ENCODE measurements at places on chromosomes 3 and 15.

- DNase-seq = no peak
Observed at GRCh38 chr3:59249698-59250361, 200.0 kb upstream of the CFAP20DC start.

GRCh38 chr3:111592143-111592542 lies 3.0 kb downstream of the ZBED2 start:
- no peak for DNase-seq

DNA sequence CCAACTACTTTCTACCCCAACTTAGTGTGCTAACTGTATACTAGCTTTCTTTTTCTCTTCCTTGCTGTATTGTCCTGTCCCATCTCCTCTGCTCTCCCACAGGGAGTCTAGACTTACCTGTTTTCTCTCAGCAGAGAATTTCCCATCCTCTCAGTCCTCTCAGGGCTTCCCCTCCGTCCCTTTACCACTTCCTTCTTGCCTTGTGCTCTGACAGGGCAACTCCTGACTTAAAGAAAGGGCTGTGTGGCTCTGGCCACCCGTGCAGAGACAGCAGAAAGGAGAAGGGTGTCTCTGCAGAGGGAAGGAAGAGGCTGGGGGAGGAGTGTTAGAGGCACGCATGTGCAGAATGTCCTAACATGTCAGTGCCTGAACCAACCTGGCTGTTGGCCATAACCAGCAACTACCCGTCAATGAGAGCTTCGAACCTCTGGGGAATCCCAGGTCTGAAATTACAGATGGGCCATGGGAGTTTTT lies at the start of gene GCSAM:
Gene GCSAM, minus strand, starts transcription at position 274 of the 474 bp plus-strand sequence. Its CDS starts 128 bp downstream, at position 146.
- no peak for DNase-seq

- DNase-seq = no peak
Observed at GRCh38 chr15:31083370-31083780, 18.1 kb downstream of the TRPM1 start.

DNA sequence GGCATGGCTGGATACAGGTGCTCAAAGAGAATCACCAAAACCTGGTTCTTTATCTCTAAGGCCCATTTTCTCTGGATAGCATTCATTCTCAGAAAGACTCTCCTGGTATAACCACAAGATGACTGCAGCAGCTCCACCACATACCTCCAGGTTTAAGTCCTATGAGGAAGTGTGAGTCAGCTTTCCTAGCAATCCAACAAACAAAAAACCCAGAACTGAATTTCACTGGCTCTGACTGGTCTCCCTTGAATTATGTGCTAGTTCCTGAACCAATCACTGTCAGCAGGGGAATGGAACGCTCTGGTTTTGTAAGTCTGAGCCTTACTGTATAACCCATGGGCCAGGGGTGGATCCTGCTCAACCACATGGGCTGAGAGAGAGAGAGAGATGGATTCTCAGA lies 27.2 kb downstream of the MRPL46 start:
- peak; percentile 38 for DNase-seq

DNA sequence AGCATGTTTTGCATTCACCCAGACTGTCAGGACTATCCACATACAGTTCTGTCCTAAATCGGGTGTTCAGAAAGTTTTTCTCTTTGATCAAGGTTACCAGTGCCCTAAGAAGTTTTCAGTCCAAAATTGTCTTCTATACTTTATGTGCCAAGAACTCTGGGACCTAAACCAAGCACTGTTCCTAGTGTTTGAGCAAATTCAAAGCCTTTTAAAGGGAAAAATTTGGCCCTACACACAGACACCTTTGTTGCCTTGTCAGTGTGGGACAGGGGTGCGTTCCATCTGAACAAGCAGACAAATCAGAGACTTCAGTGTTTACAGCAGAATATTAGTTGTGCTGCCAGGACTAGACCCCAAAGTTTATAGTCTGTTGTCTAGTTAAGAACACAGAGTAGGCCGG lies 50.6 kb downstream of the DGKG start:
- no peak for DNase-seq

- DNase-seq = no peak
Observed at GRCh38 chr3:79765911-79766310, 1.9 kb downstream of the ROBO1 start.

DNA sequence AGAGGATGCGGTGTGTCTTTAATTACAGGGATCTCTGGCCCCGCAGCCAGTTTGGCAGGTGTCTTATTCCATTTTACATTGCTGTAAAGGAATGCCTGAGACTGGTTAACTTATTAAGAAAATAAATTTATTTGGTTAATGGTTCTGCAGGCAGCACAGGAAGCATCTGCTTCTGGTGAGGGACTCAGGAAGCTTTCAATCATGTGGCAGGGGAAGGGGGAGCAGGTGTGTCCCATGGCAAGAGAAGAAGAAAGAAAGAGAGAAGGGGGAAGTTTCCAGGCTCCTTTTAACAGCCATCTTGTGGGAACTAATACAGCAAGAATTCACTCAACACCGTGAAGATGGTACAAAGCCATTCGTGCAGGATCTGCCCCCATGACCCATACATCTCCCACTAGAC lies 128.0 kb upstream of the CRBN start:
- DNase-seq = no peak

GRCh38 chr3:162605651-162606204 lies 1109.1 kb downstream of the OTOL1 start:
- DNase-seq = no peak

DNA sequence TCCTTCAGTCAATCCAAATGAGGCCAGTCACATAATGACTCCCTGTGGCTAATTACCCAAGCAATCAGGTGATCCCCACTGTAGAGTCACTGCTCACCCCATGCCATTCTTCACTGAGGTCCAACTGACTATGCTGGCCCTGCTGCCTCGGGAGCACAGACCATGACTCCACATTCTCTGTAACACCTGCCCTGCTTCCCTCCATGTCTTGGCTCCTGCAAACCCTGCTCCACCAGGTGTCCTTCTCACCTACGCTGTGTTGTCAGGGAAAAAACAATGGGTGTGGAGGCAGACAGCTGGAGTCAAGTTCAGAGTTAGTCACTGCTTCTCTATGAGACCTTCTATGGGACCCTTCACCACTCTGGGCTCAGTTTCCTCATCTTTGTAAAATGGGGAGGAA lies 6.1 kb upstream of the SFMBT1 start:
- DNase-seq = no peak

DNA sequence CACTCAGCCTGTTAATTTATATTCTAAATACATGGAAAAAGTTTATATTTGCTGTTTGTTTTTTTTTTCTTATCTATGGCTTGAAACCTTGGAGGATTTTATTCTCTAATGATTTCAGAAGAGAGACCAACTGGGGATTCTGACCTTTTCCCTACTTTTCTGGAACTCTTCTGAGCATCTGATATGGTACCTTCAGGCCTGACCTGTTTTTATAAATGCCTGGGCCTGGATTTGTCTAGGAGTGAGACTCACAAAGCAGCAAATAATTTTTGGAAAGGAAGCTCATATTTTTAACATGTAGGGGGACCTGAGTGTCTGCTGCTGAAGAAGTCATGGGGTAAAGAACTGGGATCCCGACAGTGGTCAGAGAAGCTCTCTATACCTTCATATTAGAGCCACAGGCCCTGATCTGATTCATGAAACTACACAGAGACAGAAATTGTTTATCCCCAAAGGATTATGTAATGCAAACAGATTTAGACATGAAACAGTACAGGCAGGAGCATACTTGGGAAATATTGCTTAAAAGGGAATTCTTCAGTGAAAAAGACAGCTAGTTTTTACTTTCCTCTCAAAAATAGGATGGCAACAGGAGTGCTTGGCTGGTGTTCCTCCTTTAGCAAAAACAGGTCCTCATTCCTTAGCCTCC lies 15.9 kb downstream of the PPM1L start:
- no peak for DNase-seq

DNA sequence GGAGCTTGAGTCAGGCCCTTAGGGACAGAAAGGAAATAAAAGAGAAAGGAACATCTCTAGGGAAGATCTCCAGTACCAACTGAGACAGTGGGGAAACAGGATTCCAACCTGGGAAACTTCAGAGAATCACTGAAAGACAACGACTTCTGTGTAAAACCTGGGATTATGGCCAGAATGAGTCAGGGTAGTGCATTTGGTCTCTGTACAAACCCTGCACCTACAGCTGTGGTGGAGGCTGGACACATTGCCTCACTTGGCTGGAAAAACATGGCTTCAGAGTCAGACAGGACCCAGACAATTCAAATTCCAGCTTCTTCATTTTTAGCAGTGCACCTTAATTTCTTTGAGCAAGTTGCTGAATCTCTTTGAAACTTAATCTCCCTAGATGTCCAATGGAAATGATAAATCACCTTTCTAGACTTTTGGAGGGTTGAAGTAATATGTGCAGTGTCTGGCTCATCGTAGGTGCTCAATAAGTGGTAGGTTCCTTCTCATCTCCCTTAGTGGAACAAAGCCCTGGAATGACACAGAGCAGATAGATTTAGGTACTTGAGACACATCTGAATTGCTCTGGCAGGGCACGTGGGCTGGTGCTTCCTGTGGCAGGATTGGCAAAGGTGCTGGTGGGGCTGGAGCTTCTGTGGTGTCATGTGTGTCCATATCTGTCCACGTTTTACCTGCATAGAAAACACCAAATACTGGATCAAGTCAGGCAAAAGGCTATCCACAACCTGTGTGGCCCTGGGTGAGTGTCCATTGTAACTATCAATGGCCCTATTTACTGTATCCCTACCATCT lies 6.1 kb upstream of the CLSTN2 start:
- no peak for DNase-seq

DNA sequence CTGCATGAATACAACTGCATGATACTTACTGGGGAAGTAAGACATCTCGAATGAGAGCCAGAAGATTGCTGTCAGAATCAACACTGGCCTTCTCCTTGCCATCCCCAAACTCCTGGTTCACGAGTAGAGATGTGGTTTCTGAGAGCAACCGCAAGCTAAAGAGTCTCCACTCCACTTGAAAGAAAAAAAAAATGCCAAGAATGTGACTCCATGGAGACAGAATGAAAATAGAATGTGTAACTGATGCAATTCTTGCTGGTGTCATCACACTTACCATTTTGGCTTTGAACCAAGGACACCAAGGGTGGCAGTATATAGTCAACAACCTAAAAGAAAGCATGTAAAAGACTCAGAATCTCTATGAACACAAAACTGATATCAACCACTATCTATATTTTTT lies 280.4 kb downstream of the ULK4 start:
- DNase-seq = peak; percentile 85

- DNase-seq = no peak
Observed at GRCh38 chr3:161066930-161067329, 38.2 kb downstream of the B3GALNT1 start.

DNA sequence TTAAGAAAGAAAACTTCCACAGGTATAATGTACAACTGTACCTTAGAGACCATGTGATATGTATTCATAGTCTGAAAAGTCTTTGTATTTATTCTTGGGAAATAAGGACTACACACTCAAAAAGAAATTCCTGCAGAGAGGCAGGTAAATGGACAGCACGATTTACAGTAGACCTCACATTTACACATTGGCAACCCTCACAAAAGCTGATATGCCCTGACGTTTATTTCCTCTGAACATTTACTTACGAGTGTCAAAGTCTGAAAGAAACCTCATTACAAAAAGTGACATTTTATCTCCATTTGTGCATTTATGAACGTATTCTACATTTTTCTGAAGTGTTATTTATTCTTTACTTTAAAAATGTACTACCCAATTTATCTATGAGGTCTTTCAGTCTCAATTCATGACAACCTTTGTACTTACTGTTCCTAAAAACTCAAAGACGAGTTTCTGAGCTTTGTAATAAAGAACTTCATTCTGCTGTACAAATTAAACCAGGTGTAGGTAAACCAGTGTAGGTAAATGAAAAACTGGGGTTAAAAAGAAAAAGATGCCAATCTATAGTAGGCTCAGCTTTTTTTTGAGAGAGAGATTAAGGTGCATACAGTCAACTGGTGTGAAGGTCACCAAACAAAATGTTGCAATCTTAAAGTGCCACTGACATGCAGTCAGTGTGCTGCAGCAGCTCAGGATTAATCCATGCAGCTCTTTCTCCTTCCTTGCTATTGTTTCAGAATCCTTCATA lies 44.3 kb downstream of the THRB start:
- no peak for DNase-seq

DNA sequence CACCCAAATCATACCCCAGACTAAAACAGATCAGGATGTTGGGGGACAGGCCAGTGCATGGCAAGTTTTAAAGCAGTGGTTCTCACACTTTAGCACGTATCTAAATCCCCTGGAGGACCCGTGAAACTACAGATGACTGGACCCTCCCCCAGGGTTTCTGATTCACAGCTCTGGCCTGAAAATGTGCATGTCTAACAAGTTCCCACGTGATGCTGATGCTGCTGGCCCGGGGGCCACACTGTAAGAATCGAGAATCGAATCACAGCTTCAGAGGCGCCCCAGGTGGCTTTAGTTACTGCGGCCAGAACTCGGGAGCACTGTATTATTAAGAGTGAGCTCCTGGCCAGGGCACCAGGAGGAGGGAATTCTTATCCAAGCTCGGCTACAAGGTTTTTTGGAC lies 11.6 kb downstream of the ADAMTS17 start:
- DNase-seq = no peak

DNA sequence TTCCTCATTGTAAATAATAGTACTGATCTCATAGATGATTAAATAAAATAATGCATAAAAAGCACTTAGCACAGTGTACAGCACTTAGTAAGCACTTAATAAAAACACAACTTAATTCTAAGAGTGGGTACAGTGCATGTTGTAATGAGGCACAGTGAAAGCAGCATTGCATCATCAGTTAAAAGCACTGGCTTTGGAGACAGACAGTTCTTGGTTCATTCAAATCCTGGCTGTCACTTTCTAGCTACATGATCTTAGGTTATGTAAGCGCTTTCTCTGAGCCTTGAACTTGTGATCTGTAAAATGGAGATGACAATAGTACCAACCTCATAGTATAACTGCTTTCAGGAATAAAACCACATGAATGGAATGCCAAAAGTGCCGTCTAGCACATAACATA lies 151.5 kb downstream of the DPH6 start:
- DNase-seq = no peak

DNA sequence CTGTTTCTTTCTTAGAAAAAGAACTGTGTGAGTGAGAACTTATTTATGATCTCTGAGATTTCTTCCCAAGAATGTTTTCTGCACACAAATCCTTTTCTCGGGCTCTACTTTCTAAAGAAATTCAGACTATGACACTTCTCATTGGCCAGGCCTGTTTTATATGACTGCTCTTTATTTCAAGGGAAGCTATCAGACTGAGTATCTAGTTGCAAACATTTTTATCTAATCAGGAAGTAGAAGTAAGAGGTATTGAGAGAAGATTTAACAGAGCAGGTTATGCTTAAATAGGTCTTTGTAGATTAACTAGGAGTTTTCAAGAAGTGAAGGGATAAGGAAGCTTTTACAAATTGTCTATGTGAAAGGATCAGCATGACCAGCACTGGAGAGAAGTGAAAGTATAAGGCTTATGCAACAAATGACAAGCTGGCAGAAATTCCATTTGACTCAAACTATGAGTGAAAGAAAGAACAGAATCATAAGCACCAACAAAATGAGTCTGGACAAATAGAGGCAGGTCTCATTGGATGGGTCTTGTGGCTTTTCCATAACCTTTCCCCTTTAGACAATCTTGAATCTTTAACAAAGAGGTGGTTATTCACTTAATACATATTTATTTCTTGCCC lies 71.9 kb upstream of the CHL1 start:
- no peak for DNase-seq

GRCh38 chr3:196122021-196122687 lies 40.3 kb upstream of the TFRC start:
- DNase-seq = no peak

Measured in AG20443 (cell line).